SHP77 (cell line): ENCODE measurements at places on chromosomes 1 and 21.

DNA sequence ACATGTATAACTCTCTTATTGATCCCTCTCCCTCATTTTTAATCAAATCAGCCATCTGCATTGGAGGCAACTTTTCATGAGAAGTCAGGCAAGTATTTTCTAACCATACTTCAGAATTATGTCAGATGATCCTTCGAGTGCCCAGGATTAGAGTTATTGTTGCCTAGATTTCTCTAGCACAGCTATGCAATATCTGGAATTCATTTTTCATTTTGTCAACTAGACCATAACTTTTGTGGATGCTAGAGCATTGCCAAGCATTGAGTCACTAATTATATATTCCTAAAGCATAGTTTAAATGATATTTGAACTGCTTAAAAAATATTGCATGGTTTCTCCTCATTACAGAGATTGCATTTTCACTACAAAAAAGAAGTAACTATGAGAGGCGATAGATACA lies 21.2 kb downstream of the HFM1 start:
- no peak for DNase-seq

- no peak for DNase-seq
These were observed 138.9 kb downstream of the TOMM20 start for GRCh38 chr1:234989479-234990327.

- DNase-seq, result no peak
These were observed 138.8 kb upstream of the NBPF11 start for GRCh38 chr1:148290881-148291280.

- DNase-seq, result no peak
These were observed 333.0 kb upstream of the KAZN start for GRCh38 chr1:14265495-14265894.

DNA sequence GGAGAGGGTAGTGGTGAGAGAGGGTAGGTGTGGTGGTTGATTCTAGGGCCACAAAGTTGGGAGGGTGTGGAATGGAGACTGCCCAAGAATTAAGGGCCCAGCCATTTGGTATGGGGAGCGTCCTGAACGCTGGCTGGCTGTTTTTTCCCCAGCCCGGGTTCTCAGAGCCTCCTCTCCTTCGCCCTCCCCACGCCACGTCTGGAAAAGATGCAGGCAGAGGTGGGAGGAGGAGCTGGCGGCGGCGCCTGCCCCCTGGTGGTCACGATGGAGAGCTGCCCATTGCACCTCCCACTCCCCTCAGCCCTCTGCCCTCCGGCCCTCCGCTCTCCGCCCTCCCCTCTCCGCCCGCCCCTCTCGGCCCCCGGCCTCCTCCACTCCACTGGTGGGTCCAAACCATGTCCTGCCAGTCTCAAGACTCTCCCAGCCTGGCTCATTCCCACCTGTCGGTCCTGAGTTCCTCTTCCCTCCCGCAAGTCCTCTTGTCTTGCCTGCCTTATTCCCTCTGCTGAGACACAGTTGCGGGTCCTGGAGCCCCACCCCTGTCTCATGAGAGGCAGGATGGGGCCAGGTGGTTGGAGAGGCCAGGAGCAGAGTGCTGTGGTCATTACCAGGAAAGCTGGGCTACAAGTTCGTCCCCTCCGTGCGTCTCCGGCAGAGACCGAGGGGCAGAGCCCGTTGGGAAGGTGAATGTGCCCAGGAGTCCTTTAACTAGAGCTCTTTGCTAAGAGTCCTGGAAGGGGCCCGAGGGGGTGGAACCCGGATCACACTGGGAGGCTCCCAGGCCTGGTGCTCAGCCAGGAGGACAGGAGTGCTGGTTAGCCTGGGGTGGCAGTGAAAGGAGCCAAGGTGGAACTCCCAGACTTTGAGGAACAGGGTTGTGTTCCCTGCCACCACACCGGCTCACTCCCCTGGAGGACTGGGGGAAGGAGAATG lies 22.6 kb downstream of the ETNK2 start:
- DNase-seq, result peak; percentile 71

- no peak for DNase-seq
These were observed 45.1 kb upstream of the RNF11 start for GRCh38 chr1:51190961-51191360.

DNA sequence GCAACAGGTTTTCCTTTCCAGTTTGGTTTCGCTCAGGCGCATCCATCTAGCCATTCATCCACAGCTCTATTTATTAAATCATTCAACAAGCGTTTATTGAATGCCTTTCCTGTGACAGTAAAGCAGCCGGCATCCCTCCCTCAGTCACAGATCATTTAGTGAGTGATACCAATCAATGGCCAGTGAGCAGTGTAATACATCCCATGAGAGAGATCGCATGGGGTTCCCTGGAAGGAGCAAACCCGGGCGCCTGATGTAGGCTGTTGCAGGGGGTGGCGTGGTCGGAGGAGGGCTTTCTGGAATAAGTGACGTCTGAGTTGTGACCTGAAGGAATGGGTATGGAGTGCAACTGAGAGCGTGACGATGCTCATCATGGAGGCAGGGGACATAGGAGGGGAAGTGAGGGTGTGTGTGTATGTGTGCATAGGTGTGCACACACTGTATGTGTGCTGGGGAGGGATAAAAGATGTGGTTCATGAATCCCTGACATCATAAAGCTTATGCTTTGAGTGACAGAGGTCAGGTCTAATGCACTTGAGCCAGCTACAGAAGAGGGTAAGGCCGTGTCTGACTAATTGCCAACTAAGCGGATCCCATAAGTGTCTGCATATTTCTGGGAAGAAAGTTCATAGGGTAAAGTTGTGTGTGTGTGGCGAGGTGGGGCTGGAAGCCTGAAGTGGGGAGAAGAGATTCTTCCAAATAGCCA lies 6.6 kb downstream of the FCMR start:
- no peak for DNase-seq

DNA sequence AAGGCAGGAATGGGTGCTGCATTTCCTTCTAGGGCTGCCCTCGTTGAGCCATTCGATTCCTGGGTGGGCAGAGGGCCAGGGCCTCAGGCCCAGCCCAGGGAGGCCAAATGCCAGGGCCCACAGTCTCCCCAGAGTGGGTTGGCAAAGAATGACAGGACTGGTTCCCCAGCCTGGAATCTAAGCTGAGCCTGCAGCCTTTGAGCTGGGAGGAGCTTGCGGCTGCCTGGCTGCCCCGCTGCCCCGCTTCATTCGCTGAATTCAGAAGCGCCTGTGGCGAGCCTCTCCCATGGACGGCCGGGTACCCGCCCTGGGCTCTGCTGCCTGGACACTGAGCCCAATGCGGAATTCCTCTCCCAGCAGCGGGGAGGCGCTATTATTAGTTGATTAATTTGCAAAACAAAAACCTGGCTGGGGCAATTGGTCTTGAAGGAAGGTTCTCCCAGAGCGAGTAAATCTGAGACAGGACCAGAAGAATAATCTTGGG lies 32.3 kb upstream of the TARDBP start:
- no peak for DNase-seq

DNA sequence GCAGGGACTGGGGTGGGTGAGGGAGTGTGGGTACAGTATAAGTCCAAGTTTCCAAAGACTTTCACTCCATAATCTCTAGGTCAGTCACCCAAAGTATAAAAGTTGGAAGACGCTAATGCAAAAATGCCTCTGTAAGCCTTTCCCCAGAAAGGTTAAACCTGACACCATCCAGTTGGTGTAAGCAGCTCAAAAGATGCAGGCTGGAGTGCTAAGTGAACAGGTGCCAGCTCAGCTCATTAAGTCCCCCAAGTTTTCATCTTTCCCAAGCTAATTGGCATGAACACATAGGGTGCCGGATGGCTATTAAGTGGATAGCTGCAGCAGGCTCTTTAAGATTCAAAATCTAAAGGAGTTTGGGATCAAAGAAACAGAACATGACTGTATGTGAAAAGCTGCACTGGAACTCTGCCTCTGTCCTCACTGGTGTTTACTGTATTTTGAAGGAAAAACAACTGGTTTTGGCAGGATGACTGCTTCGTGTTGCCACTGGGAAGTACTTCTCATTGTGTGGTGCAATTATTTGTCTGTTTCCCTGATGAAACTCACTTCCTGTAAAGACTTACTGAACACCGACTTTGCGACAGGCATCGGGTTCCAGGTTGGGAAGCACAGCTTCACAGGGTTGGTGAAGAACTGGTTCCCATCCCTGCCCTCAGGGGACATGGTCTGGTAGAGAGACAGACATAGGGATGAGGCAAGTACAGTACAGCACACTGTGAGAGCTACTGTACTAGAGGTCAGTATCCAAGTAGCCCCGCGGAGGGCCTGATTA lies 152.7 kb downstream of the DAB1 start:
- DNase-seq, result no peak

DNA sequence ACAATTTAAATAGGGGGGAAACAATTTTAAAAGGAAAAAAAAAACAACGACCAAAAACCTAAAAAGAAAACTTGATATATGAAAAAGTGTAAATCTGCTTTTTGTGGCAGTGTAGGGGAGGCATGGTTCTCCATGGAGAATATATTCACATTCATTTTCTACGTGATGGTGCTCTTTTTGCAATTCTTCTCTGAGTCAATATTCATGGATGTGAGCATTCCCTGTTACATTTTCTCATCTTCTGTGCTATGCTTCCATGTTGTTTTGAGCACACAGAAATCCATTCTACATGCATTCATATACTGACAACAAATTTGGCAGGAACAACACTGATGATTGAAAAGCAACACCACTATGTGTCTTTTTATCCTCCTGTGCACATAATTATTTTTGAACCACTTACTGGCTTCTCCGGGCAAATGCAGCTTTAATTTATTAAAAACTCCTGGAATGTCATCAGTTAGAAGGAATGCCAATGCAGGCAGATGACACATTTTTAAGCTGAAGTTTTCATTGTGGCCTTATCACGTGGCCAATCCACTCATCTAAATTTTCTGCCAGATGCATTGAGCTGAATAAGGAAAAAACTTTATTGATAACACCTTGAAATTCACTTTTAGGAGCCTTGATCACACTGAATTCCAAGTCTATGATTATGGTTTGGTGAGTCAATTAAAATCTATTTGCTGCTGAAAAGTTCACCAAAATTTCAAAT lies 590.6 kb downstream of the NUF2 start:
- DNase-seq, result no peak

GRCh38 chr21:15065392-15066122 lies 757 bp upstream of the NRIP1 start:
- no peak for DNase-seq

DNA sequence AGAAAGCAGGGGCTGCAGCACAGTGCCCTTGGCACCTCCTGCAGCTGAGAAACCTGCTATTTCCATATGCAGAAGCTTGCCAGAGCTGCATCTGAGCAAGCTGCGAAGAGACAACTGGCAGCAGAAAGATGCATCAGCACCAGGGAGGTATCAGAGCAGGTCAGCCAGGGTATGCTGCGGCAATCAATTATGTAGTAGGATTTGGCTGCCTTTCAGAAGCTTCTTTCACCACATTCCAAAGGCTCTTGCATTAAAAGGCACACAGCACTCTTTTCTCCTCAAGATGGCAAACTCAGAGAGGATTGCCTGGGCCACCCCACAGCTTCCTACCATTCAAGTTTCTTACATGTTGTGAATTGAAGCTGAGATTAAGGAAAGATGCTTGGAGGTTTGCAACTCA lies 47.6 kb upstream of the RAP1A start:
- no peak for DNase-seq

DNA sequence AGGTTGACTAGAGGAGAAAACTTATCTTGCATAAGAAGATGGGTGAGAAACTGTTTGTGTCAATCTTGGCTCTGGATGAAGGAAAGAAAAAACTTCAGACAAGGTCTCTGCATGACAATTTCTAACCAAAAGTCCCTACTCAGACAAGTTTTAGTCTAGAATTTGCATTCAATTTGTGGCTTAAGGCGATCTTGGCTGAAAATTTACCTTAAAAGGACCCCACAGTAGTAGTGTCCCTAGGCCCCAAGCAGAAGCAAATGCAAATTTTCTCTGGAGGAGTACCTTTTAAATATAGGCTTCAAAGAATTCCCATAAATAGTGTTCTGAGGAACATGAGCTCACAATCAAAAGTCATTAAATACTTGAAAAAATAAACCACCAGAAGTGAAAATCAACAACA lies 17.6 kb upstream of the TMEM125 start:
- DNase-seq, result no peak

- no peak for DNase-seq
These were observed 42.5 kb downstream of the UTP25 start for GRCh38 chr1:209870151-209870831.

DNA sequence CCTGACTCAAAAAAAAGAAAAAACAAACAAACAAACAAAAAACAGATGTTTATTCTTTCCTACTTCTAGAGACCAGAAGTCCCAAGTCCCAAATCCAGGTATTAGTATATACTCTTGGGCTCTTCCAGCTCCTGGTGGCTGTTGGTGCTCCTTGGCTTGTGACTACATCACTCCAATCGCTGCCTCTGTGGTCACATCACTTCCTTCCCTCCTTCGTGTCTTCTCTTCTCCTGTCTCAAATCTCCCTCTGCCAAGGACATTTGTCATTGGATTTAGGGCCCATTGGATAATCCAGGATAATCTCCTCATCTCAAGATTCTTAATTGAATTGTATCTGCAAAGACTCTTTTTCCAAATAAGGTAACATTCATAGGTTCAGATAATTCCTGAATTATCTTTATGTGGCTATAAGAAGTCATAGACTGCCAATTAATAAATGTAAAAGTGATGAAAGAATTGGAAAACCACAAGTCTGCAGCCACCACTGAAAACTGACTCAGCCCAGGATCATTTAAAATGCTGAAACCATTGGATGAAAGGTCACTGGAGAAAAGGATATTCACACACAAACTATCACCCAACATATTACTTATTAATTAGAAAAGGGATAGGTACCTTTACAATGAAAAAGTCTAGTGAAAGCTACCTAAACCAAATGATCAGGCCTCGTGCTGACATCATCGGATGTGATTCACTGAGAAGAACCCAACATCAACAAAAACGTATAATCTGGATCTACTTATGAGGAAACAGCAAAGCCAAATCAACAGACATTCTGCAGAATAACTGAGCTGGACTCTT lies 67.1 kb downstream of the ZNF281 start:
- DNase-seq, result no peak

DNA sequence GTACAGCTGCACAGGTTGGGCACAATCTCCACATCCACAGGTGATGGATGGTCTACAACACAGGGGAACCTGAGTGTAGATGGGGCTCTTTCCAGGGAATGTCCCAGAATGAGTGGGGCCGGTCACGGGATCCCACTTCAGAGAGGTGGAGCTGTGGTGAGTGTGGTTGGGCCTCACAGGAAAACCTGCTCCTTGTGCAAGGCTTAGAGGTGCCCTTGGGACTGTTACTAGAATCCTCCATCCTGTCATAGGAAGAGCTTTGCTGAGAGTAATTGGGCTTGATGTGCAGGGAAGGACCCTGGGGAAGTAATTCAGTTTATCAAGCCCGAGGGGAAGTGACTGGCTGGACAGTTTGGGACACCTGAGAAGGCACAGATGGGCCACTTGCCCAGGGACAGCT lies 137.9 kb downstream of the ZSCAN20 start:
- DNase-seq, result no peak

DNA sequence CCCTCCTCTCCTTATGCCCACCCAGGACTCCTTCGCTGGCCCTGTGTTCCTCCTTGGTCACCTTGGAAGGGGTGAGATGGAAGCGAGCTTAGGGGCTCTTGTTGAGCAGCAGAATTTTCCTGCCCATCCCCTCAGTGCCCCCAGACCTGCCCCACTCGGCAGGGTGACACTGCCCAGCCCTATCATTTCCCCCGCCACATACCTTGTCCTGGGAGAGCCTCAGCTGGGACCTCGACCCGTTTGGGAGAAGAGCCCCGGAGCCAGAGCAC lies 1.4 kb upstream of the FNDC5 start:
- no peak for DNase-seq
